ENCODE measurements at places on chromosomes 7 and 10.

GRCh38 chr10:113279262-113279661, 273.6 kb upstream of the HABP2 start:
- no peak for DNase-seq

GRCh38 chr7:71868797-71869196, 543.3 kb downstream of the CALN1 start:
- DNase-seq: no peak

GRCh38 chr7:15396210-15397158, 165.3 kb downstream of the AGMO start:
- no peak for DNase-seq

GRCh38 chr10:48285710-48286109, 11.2 kb upstream of the FRMPD2 start:
- no peak for DNase-seq

DNA sequence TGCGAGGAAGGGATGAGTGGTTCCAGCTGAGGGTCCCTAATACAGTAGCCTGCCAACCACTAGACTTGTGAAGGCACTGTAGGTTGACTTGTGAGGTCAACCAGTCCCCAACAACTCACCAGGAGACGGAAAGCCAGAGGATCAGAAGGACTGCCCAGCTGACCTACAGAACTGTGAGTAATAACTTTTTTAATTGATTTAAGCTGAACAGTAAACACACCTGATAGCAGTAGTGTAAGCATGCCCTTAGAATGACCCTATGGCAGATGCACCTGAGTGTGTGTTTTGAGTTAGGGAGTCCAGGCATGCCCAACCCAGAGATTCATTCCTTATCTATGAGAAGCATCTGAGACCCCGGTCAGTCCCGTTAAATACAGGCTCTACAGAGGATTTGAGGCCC, 14.1 kb downstream of the PRLHR start:
- DNase-seq: no peak

DNA sequence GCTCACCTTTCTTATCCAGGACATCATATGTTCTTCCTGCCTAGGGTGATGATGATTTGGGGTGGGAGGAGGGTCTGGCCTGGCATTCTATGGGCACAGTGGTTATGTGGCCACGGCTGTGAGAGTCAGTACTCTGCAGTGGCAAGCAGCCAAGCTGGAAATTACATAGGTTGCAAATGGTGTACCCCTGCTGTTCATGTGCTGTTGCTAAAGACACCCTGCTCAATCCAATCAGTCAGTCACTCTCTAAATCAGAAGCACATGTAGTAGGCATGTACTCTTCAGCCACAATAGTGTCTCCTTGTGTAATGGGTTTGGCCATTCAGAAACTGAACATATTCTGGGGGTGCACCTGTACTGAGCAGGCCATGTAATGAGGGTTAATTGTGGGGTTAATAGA, 449.1 kb upstream of the ANKRD30A start:
- DNase-seq: no peak

GRCh38 chr7:139876622-139877283, 47.7 kb downstream of the TBXAS1 start:
- no peak for DNase-seq
